ENCODE measurements at places on chromosomes 1 and 21. TPM values are rescaled to one million over a fixed set of nuclear protein-coding genes. Genes with fewer than 3 reads are reported as not detected.

IL19 gene
- total RNA-seq = not detected

S100A16 gene
- total RNA-seq = 200 TPM

CFHR5 gene
- total RNA-seq = not detected

CFHR3 gene
- not detected for total RNA-seq

FCGR2B gene
- total RNA-seq = not detected

GUCA2B gene
- not detected for total RNA-seq

LCE7A gene
- total RNA-seq = not detected

ZFYVE9 gene
- 20.6 TPM for total RNA-seq

CD1E gene
- not detected for total RNA-seq

KIRREL1 gene
- 77.6 TPM for total RNA-seq

NPPB gene
- total RNA-seq = 3.2 TPM

TMOD4 gene
- not detected for total RNA-seq

VANGL2 gene
- total RNA-seq = 0.49 TPM

LGR6 gene
- not detected for total RNA-seq

TIE1 gene
- 3.8 TPM for total RNA-seq

C1orf122 gene
- 95.9 TPM for total RNA-seq

KLHDC8A gene
- total RNA-seq = not detected

SLC35F3 gene
- not detected for total RNA-seq

CLDN19 gene
- total RNA-seq = not detected

KRTAP13-1 gene
- not detected for total RNA-seq

LRRC53 gene
- total RNA-seq = not detected

IGSF3 gene
- 7.4 TPM for total RNA-seq

ICOSLG gene
- total RNA-seq = 0.32 TPM

SPRR5 gene
- not detected for total RNA-seq

PTPN7 gene
- total RNA-seq = not detected

SORT1 gene
- total RNA-seq = 2.3 TPM

RNF186 gene
- not detected for total RNA-seq

TFF2 gene
- not detected for total RNA-seq

FLG2 gene
- total RNA-seq = not detected

TNFSF18 gene
- total RNA-seq = 2.3 TPM

TNFRSF8 gene
- total RNA-seq = 0.18 TPM

CXADR gene
- 2.4 TPM for total RNA-seq
